ENCODE measurements at places on chromosomes 12 and 14. TPM values are rescaled to one million over a fixed set of nuclear protein-coding genes. Genes with fewer than 3 reads are reported as not detected.
A peak's percentile ranks its signal among the peaks of the same experiment; 100 is the strongest.

DNA sequence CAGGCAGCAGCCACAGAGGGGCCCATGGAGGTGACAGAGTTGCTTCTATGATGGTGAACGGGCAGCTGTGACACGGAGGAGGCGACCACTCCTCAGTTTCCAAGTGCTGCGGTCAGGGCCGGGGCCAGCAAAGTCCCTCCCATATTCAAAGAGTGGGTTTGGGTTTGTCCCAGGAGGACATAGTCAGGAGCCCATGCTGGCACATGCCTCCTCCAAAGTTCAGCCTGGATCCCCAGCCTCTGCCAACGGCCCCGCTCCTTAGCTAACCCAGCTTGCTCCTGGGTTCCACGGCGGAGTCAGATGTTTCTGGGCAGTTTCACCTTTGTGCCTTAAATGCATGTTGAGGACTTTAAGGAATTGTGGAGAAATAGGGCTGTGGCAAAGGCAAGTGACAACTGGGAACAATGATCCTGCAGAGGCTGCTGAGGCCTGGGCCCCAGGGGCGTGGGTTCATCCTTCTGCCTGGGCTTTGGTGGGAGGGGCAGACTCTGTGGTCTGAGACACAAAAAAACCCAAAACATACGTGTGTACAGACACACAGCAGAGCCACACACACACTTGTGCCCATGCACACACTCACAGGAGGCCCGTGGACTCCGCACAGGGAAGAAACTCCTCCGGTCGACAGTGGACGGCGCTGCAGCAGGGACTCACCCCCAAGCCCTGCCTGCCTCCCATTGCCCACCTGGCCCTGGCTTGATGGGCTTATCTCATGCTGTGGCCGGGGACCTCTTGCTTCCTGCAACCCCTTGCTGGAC lies 399.4 kb downstream of the TMEM121 start:
- DNase-seq = no peak

The HOXC12 gene
- total RNA-seq = under 0.01 TPM

GRCh38 chr12:117023998-117024960 lies 74.9 kb downstream of the TESC start:
- DNase-seq = no peak

- no peak for DNase-seq
Measured at GRCh38 chr14:33352821-33353220, 414.1 kb downstream of the NPAS3 start.

The MFAP5 gene
- 4.8 TPM for total RNA-seq

The SMOC1 gene
- not detected for total RNA-seq

- peak; percentile 90 for DNase-seq
Measured at GRCh38 chr14:103204852-103205540, 81.7 kb downstream of the TNFAIP2 start.

The BEST3 gene
- not detected for total RNA-seq

DNA sequence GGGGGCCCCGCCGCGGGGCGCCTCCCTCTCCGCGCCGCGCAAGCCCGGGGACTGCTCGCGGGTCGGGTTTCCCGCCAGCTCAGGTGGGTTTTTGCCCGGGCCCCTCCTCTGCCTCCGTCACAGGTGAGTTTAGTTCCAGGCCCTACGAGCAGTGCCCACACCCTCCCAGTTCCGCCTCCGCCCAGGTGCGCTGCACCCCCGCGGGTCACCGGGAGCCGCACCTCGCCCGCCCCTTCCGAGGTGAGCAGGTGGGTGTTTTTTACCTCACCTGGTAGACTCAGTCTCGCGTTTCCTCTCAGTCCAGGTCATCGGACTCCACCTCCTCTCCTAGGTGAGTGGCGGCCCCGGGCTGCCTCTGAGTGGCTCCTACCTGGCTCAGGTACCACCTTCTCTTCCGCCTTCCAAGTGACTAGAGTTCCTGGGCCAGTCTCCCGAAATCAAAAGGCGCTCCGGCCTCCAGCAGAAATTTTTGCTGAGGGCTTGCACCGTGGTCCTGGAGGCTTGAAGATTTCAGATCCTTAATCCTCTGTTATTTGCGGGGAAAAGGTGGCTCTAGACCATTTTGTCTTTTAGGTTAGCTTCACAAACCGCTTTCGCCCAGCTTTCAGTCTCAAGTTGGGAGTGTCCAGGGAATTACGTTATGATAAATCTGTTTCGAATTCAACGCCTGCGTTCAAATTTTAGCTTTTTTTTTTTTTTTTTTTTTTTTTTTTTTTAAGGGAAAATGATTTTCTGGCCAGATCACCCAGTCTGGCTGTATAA lies at the start of gene TMEM30B:
Gene TMEM30B, minus strand, starts transcription at position 153 of the 762 bp plus-strand sequence. CDS start 191 bp downstream, outside the sequence.
- no peak for DNase-seq

- peak; percentile 44 for DNase-seq
Measured at GRCh38 chr12:20549108-20549719, 145.9 kb upstream of the SLCO1C1 start.

- no peak for DNase-seq
Measured at GRCh38 chr14:85752175-85752574, 222.2 kb downstream of the FLRT2 start.

- DNase-seq = peak; percentile 66
Measured at GRCh38 chr12:121124402-121125109, 8.1 kb upstream of the P2RX7 start.

DNA sequence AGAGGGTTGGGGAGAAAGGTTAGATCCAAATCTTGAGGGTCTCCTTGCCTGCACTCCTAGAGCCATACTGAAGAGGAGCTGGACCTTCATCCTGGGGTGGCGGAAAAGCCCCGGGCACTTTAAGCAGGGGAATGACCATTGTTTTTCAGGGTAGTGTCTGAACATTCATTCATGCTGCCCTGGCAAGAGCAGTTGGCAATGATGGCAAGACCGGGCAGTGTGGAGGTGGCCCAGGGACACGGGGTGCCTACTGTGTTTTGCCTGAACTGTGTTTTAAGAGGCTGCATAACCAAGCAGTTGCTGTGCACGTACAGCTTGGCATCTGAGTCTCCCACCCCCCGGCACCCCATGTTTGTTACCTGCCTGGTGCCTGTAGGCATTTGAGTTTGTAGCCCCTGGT lies 14.7 kb downstream of the TPCN1 start:
- no peak for DNase-seq

GRCh38 chr12:57727758-57728395 lies 10.7 kb downstream of the AGAP2 start:
- DNase-seq = no peak

The RIPK3 gene
- 0.32 TPM for total RNA-seq
